ENCODE measurements at places on chromosomes 3 and 15.

DNA sequence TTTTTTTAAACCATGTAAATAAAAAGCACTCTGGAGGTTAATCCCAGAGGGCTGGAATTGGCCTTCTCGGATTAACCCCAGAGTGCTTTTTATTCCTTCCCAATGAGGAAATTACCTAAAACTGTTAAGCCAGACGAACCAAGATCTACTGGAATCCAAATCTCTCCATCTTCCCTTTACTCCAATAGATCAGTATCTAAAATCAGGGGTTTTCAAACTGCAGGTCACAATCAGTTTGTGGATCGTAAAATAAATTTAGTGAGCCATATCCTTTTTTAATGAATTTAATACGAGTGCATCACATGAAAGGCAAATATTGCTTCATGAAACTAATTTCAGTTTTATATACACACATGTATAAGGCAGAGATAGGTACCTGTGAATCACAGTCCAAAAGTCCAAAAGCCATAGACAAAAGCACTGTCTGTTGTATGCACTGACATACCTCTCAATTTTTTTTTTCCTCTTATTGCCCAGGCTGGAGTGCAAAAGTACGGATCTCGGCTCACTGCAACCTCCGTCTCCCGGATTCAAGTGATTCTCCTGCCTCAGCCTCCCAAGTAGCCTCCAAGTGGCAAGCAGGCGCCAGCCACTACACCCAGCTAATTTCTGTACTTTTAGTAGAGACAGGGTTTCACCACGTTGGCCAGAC, 61.3 kb downstream of the TBL1XR1 start:
- DNase-seq = no peak

DNA sequence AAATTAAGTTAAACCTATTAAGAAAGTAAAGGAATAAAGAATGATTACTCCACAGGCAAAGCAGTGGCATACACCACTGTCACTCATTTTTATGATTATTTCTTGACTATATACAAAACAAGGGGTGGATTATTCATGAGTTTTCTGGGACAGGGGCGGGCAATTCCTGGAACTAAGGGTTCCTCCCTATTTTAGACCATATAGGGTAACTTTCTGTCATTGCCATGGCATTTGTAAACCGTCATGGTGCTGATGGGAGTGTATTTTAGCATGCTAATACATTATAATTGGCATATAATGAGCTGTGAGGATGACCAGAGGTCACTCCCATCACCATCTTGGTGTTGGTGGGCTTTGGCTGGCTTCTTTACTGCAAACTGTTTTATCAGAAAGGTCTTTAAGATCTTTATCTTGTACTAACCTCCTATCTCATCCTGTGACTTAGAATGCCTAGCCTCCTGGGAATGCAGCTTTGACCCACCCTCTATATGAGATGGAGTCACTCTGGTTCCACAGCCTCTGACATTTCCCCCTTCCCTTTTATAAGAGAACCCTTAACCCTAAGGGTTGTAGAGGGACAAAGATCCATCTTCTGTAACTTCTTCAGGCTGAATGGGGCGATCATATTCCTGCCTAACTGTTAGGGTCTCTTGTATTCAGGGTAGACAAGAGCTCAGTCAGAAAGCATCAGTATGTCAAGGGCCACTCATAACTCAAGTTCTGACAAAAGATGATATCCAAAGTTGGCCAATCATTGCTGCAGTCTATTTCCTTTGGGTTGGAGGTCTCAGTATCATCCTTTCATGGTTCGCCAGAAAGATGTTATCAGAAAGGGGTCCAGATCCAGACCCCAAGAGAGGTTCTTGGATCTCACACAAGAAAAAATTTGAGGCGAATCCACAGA, 79.5 kb upstream of the LIPC start:
- peak; percentile 29 for DNase-seq

- DNase-seq = no peak
Observed at GRCh38 chr3:103167850-103168249, 733.0 kb downstream of the ZPLD1 start.

DNA sequence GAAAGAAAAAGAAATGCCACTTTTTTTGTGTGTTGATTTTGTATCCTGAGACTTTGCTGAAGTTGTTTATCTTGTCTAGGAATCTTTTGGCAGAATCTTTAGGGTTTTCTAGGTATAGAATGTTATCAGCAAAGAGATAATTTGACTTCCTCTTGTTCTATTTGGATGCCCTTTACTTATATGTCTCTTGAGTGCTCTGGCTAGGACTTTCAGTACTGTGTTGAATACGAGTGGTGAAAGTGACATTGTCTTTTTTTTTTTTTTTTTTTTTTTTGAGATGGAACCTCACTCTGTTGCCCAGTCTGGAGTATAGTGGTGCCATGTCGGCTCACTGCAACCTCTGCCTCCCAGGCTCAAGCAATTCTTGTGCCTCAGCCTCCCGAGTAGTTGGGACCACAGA, 64.7 kb upstream of the NPHP3 start:
- no peak for DNase-seq

- peak; percentile 30 for DNase-seq
Observed at GRCh38 chr15:31405200-31405920, 78.7 kb downstream of the KLF13 start.

GRCh38 chr3:44077267-44077666, 164.4 kb upstream of the TOPAZ1 start:
- no peak for DNase-seq

- DNase-seq = no peak
Observed at GRCh38 chr3:140568842-140569520, 108.9 kb upstream of the TRIM42 start.

DNA sequence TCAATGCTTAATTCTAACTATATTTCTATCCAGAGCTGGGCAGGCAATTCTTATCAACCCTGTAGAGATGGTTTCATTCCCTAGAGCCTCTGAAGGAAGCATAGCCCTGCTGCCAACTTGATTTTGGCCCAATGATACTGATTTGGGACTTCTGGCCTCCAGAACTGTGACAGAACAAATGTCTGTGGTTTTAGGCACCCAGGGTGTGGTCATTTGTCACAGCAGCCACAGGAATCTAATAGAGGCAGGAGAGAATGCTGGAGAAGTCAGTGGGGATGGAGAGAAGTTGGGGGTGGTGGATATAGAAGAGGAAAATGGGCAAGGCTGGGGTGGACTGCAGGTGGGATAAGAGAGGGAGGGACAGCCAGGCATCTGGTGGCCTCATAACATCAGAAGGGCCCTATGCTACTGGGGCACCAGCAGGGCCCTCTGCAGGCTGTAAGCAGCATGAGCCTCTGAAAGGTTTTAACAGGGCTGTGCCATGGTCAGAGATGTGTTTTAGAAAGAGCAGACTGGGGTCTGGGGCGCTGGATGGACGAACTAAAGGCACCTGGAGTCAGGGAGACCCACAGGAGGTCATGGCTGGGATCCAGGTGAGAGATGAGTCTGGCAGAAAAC, 19.8 kb downstream of the MRPS11 start:
- no peak for DNase-seq

GRCh38 chr15:51341366-51342226, at the start of gene GLDN:
Gene GLDN (plus strand): TSS chr15:51341655. CDS start chr15:51341685, 30 bp downstream.
- no peak for DNase-seq

DNA sequence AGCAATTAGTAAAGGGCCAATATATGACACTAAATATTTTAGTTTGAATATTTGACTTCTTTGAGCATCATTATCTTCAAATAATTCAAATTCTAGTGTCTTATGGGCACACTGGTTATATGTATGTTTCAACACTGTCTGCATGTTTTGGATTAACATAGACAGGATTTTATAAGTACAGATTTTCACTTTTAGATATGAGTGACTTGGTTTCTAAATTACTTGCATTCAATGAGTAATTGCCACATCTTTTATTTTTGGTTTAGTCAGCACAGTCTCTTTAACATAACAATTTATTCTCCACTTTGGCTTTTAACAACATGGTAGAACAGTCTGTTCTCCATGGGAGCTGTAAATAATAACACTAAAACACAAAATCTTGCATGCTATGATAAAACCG, 674.8 kb downstream of the TBL1XR1 start:
- DNase-seq = no peak
